Activated CD4-positive, alpha-beta T cell treated with anti-CD3 and anti-CD28 coated beads, Interleukin-2, Interleukin-4, amounts not matched to agents 100 ng/mL and 50 ng/mL, durations not matched to agents 16 hours and 8 hours (primary cell): ENCODE measurements at places on chromosomes 1 and 21.

- no peak for DNase-seq
Measured at GRCh38 chr1:78122389-78122788, 76.6 kb downstream of the GIPC2 start.

- no peak for DNase-seq
Measured at GRCh38 chr1:160260406-160261382, 1.7 kb downstream of the DCAF8 start.

GRCh38 chr1:216984536-216984935 is 261.3 kb upstream of the ESRRG start:
- DNase-seq: no peak

DNA sequence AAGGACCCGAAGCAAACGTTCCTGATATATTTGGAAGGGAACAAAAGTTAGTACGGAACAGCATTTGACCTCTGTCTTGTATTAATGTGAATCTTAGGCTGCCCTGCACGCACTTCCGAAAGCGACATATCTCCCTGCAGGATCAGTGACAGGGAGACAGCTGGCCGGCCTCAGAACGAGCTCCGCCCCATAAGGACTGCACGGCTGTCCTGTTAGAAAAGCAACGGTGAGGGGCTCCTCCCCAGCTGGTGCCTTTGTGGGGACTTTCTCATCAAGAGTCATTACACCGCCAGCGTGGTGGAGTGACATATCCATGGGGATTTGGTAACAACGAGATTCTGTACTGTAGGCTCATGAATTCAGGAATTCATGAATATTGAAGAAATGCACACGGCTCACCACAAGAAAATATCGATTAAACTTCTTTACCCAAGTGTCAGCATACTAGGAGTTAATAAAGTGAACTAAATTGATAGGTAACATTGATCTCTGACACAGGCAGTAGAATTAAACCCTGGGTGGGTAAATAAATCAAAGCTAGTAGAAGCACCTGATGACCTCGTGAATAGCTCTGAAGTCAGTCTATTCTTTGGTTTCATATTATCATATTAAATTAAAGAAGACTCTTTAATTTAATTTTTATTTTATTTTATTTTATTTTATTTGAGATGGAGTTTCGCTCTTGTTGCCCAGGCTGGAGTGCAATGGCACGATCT is 8.1 kb upstream of the GREM2 start:
- DNase-seq: no peak

GRCh38 chr1:242605521-242605920 is 81.0 kb upstream of the PLD5 start:
- DNase-seq: no peak

DNA sequence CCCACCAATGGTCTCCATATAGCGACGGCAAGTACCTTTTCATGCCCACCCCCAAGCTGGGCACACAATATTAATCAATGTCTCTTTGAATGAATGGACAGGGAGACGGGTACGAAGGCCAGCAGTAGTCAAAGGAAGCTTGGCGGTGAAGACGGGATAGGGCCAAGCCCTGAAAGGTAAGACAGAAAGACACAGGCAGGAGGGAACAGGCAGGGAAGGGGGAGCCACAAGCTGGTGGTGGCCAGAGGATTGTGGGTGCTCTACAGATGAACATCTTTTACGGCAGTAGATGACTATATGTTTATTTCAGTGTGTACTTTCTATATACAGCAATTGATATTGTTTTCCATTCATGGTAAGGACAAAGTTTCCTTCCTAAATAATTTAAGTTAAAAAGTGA is 16.3 kb downstream of the CAPZB start:
- DNase-seq: no peak
